ENCODE measurements at places on chromosomes 11 and 22.

DNA sequence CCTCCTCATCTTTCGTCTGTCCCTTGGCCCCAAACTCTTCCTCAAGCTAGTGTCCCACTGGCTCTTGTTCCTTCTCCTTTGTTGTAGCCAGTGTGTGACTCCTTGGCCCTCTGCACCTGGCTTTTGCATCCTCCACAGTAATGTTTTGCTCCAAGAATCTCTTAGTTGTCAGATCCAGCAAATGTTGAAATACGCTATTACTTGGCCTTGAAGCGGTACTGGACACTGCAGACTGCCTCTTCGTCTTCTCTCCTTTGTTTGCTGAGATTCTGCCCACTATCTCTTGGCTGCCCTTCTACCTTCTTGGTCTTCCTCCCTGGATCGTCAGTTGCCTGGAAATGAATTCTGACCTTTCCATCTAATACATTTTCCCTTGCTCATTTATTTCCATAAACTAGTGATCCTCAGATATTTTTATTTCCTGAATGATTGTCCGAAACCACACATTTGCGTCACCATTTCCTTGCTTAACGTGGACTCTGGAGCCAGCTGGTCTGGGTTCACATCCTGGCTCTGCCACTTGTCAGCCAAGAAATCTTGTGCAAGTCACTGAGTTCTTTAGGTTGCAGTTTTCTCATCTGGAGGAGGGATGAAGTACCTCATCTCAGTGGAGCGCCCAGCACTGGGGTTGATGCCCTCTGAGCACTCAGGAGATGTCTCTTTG lies 113.6 kb downstream of the LDLRAD3 start:
- DNase-seq, result peak; percentile 76

DNA sequence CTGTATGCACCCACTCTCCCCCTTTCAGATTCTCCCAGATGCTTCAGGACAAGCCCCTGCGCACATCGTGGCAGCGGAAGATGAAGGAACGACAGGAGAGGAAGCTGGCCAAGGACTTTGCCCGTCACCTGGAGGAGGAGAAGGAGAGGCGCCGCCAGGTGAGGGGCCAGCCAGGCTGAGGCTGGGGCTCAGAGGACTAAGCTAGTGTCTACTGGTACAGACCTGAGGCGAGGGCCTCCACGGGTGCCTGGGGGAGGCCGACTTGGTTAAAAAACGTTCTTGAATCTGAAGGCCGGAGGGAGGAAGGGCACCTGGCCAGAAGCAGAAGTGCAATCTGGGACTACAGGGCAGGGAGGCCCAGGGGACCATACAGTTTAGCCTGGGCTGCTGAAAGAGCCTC lies 6.0 kb downstream of the CCDC86 start:
- no peak for DNase-seq

DNA sequence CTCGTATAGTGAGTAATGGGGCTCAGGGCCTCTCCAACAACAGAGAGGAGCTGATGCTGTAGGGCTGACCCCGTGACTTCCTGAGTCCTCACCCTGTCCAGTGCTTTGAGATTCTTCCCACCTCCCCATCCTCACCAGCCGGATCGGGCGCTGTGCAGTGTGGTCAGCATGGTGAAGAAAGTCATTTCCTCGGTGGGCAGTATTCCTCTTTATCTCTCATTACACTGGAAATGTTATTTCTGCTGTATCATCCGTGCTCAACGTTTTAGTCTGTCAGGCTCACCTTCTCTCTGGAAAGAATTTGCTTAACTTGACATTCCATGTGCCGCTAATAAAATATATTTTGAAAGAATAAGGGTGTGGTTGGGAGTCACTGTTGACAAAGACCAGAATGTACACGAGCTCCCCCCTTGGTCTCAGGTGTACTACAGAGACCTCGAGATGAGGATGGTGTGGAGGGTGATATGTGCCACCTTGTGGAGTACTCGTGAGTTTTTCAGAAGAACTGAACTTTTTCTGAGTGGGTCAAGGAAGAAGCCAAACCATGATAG lies 25.7 kb upstream of the SCGB1A1 start:
- DNase-seq, result no peak

DNA sequence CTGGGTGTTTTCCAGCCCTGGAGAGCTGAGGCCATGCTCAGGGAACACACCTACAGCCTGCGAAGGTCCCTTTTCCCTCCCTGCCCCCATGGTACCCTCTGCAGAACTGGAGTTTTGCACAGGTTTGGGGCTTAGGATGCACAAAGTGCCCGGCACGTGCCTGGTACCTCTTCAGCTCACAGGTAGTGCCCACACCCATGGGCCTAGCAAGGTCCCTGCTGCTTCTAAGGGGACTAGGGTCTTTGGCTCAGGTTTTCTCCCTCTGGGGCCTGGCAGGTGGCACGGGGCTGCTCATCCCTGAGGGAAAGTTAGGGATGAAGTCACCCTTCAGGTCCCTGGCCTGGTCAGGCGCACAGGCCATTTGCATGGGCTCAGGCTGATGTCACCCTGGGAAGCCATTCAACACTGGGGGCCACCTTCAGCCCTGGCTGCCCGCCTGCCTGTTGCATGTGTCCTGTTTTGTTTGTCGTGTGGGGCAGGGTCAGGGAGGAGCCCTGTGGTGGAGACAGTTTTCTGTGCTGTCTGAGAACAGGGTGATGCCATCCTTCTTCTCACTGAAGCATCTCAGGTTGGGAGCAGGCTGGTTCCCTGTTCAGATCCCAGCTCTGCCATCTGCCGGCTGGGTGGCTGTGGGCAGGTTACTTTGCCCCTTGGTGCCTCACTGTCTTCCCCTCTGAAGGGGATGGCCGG lies 68.3 kb upstream of the CRYBB3 start:
- no peak for DNase-seq

- DNase-seq, result peak; percentile 39
Measured at GRCh38 chr11:15852179-15852578, 504.2 kb downstream of the SOX6 start.

DNA sequence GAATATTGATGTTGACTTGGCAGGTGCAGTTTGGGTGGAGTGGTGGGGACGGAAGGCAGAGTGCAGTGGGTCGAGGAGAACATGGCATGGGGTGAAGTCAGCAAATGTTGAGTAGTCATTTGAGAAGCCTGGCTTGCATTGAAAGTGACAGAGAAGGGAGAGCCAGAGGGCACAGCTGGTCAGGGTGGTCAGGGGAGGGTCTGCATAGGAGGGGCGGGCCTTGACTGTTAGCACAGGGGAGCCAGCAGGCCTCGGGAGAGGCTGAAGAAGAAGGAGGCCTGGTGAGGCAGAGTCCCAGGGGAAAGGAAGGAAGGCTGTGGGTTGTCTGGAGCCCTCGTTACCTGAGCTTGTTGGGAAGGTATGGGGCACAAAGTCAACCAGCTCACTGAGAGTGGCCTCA lies 230.8 kb upstream of the TBCEL start:
- no peak for DNase-seq

DNA sequence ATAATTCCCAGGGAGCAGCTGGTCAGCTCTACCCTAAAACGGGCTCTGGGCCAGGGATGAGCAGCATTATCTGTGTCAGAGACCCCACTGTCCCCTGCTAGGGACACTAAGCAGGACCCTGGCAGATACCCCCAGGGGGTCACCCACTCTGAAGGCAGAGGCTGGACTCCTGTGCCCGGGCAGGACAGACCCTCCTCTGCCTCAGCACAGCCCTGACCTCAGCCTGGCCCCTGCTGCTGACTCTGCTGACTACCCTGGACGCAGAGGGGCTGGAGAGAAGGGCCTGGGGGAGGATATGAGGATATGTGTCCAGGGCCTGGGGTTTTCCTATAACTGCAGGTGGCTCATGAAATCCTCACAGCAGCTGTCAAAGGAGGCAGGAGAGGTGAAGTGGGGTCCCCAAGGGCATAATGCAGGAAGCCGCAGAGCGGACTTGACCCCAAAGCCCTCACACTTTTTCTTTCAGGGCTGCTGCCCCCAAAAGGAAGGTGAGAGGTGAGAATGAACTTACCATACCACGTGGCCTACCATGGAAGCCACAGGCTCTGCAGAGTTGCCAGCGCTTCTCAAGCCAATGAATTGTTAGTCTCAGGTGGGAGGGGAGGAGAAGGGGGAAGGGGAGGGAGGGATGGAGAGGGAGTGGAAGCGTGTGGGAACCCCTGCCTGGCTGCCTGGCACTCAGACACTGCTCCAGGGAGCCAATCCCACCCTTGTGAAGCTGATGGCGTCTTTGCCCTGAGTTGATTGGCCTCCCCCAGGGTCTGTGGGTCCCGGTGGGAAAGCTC lies 76.7 kb upstream of the WNT11 start:
- no peak for DNase-seq

DNA sequence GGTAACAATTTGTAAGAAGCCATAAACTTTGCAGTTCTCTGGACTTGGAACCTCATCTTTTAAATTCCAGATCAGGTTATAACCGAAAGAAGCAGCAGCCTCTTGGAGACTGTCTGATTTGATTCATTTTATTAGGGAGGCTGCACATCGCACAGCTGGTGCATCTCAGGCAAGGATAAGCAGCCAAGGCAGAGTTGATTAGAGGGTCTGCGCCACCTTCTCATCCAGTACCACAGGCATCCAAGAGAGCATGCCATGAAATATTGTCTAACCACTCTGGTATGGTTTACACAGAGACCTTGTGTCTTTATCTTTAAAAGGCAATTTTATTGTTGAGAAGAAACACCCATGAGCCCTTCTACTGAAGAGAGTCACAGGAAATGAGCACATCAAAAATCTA lies 16.2 kb upstream of the CWF19L2 start:
- DNase-seq, result no peak

- no peak for DNase-seq
Measured at GRCh38 chr11:10042699-10043098, 251.3 kb downstream of the SBF2 start.

DNA sequence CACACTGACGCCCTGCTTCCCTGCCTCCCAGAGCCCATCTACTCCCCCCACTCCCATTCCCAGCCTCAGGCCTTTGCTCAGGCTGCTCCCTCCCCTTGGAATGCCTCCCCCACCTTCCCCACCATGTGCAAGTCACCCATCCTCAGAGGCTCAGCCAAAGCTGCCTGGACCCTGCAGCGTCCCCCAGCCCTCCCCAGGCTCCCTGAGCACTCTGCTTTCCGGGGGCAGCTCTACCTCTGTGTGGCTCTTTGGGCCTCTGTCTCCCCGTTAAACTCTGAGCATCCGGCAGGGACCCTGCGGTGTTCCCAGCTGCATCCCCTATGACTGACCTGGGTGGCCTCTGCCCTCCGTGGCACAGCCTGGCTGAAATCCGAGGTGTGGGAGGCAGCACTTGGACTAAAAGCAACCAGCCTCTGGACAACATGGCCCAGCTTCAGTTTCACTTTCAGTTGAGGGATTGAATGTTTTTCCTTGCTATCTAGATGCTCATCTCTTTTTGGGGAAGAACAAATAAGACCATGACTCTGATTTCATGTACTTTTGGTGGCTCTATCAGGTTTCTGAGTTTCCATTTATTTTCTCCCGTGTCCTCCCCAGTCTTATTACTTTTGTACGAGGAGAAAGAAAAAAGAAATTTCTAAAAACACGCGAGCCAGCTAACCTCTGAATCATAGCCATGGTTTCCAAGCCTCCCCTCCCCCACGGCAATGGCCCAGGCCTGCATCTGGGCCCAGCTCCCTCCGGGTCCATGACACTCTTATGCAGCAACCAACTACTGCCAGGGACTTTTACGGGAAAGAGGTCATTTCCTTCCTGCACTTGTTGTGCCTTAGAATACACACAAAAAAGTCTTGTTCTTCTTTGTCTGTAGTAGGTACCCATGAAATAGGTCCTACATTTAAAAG lies 3.8 kb downstream of the APOL3 start:
- DNase-seq, result peak; percentile 78

Measured in choroid plexus epithelial cell (primary cell).